ENCODE measurements at places on chromosomes 1 and 21.

GRCh38 chr1:168488138-168488537 lies 55.7 kb downstream of the XCL2 start:
- H3K36me3 ChIP-seq = no peaks in the 10 kb centered on the region
- no peak overlapping the region for H3K4me3 ChIP-seq
- no peak for DNase-seq
- H3K27ac ChIP-seq = no peak overlapping the region
- H3K4me1 ChIP-seq = peaks cover 26% of the 10 kb centered on the region
- no peaks in the 10 kb centered on the region for H3K27me3 ChIP-seq

DNA sequence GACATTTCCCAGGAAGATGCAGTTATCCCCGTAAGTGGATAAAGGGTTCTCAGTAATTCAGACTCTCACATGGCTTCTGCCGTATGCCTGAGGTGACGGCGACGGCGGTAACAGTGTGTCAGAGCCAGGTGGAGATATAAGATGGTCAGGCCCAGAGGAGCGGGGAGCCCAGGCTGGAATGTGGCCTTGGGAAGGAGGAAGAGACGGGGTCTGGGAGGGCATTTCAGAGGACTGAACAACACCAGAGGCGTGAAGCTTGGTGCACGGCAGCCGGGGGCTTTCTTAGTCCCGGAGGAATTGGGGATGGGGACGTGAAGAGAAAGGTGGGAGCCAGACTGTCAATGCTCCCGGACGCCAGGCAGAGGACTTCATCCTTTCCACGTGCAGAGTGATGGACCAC lies 1.0 kb downstream of the RER1 start:
- peak overlapping the region; percentile 79 for H3K27ac ChIP-seq
- H3K36me3 ChIP-seq = peaks cover 15% of the 10 kb centered on the region
- H3K4me3 ChIP-seq = peak overlapping the region; percentile 88
- no peak for DNase-seq
- H3K27me3 ChIP-seq = no peaks in the 10 kb centered on the region

GRCh38 chr1:156913809-156914387 lies 6.5 kb upstream of the LRRC71 start:
- peaks cover 22% of the 10 kb centered on the region for H3K27me3 ChIP-seq
- H3K36me3 ChIP-seq = no peaks in the 10 kb centered on the region
- no peak for DNase-seq
- H3K27ac ChIP-seq = no peak overlapping the region

- H3K27ac ChIP-seq = no peak overlapping the region
- no peaks in the 10 kb centered on the region for H3K27me3 ChIP-seq
- no peak for DNase-seq
- no peak overlapping the region for H3K4me3 ChIP-seq
These were observed 187.3 kb downstream of the SLC44A5 start for GRCh38 chr1:75423616-75424015.

GRCh38 chr1:1430114-1430982 lies 5.1 kb upstream of the VWA1 start:
- H3K27me3 ChIP-seq = peaks cover 27% of the 10 kb centered on the region
- no peaks in the 10 kb centered on the region for H3K36me3 ChIP-seq
- H3K4me1 ChIP-seq = peaks cover 13% of the 10 kb centered on the region

DNA sequence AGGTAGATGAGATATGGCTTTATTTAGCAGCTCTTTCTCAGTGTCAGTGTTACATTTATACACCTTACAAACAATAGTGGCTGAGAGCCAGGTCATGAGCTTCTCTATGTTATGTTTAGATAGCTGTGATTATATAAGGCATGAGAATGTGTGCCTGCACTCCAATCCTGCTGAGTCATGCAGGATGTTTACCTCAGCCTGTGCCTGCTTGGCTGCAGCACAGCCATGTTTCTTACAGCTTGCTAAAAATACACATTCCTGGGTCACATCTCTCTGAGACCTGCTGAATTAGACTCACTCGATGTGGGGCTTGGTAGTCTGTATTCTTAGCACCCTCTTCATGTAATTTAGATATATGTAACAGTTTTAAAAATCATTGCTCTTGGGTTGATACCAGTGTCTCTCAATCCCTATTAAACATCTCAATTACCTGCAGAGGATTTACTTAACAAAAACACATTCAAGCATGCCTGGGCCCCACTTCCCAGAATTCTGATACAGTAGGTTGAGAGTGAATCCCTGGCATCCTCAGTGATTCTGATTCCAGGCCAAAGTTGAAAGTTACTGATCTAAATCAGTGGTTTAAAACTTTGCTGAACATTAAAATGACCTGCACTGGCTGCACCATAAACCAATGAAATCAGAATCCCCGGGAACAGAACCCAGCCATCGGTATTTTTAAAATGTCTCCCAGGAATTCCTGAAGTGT lies 107.5 kb downstream of the GDAP2 start:
- peaks cover 11% of the 10 kb centered on the region for H3K27me3 ChIP-seq
- H3K4me1 ChIP-seq = no peaks in the 10 kb centered on the region
- no peaks in the 10 kb centered on the region for H3K36me3 ChIP-seq
- H3K27ac ChIP-seq = no peak overlapping the region

DNA sequence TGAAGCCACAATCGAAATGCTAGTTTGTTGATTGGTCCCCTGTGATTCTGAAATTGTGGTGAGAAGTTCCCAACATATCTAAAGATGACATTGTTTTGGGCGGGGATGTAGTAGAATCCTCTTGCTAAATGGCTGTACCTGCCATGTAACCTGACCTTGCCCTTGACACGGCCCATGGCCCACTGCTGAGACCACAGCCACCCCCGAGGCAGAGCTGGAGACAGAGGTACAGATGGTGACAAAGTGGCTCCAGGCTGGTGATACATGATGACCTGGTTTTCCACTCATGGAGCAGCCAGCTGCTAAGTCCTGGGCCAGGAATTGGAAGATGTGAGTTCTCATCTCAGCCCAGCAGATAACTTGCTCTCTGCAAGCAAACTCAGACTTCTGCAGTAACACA lies 226.5 kb downstream of the FOXD2 start:
- H3K27ac ChIP-seq = no peak overlapping the region
- H3K4me3 ChIP-seq = no peak overlapping the region
- H3K4me1 ChIP-seq = no peaks in the 10 kb centered on the region
- H3K36me3 ChIP-seq = no peaks in the 10 kb centered on the region
- DNase-seq = no peak
- H3K27me3 ChIP-seq = peaks cover 1% of the 10 kb centered on the region

GRCh38 chr1:159795534-159795933 lies 6.6 kb upstream of the FCRL6 start:
- no peak for DNase-seq
- no peak overlapping the region for H3K27ac ChIP-seq
- no peak overlapping the region for H3K4me3 ChIP-seq
- H3K36me3 ChIP-seq = no peaks in the 10 kb centered on the region
- H3K27me3 ChIP-seq = no peaks in the 10 kb centered on the region

DNA sequence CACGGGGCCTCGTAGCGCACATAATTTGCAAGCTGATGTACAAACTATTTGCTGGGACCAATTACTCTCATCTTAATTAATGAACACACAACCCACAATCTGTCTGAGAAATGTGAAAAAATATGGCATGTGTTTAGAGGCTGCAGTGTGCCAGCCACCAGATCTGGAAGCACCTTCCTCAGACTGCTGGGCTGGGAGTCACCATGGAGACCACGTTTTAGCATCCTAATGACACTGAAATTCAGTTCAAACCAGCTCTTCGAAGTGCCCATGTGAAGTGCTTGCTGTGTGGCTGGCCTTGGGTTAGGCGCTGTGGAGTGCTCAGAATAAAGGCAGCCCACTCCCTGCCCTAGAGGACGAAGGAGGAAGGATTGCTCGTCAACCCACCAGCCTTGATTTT lies 482.4 kb downstream of the OMA1 start:
- peaks cover 5% of the 10 kb centered on the region for H3K27me3 ChIP-seq
- no peak for DNase-seq
- H3K27ac ChIP-seq = no peak overlapping the region

DNA sequence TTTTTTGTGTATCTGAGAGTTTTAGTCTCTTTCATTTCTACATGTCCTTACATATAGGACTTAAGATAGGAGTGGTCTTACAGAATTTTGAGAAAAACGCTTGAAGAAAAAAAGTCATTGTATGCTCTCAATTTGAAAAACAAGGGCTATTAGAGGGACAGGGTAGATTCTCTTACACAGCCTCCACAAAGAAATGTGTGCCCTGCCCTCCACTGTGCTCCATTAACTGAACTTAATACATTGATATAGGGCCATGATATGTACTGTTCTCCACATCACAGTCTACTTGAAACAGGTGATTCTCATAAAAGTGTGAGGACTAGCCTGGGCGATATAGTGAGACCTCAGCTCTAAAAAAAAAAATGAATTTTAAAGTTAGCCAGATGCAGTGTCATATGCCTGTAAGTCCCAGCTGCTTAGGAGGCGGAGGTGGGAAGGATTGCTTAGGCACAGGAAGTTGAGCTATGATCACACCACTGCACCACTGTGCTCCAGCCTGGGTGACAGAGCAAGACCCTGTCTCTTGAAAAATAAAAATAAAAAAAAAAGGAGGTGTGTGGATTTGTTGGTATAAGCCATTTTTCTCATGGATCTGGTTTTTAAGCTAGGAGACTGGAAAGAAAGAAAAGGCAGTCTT lies 77.0 kb downstream of the HMCN1 start:
- no peak for DNase-seq
- no peaks in the 10 kb centered on the region for H3K36me3 ChIP-seq
- no peak overlapping the region for H3K4me3 ChIP-seq
- no peaks in the 10 kb centered on the region for H3K4me1 ChIP-seq
- H3K27me3 ChIP-seq = no peaks in the 10 kb centered on the region

DNA sequence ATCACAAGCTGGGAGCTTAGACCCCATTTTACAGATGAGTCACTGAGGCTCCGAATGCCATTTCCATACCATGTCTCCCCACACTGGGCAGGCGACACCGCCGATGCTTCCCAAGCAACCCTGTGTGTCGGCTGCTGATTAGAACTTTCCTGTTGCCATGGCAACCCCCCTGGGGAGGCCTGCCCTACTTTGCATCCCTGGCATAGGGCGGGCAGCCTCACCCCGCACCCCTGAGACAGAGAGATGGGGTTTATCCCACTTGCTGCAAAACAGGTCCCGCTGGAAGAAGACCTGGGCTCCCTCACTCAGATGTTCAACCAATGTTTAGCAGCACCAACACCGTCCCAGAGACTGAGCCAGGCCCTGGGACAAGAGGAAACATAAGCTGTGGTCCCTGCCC lies 81.5 kb downstream of the CAMK2N1 start:
- DNase-seq = no peak
- peaks cover 33% of the 10 kb centered on the region for H3K27me3 ChIP-seq
- H3K4me3 ChIP-seq = no peak overlapping the region
- H3K27ac ChIP-seq = no peak overlapping the region
- no peaks in the 10 kb centered on the region for H3K36me3 ChIP-seq

DNA sequence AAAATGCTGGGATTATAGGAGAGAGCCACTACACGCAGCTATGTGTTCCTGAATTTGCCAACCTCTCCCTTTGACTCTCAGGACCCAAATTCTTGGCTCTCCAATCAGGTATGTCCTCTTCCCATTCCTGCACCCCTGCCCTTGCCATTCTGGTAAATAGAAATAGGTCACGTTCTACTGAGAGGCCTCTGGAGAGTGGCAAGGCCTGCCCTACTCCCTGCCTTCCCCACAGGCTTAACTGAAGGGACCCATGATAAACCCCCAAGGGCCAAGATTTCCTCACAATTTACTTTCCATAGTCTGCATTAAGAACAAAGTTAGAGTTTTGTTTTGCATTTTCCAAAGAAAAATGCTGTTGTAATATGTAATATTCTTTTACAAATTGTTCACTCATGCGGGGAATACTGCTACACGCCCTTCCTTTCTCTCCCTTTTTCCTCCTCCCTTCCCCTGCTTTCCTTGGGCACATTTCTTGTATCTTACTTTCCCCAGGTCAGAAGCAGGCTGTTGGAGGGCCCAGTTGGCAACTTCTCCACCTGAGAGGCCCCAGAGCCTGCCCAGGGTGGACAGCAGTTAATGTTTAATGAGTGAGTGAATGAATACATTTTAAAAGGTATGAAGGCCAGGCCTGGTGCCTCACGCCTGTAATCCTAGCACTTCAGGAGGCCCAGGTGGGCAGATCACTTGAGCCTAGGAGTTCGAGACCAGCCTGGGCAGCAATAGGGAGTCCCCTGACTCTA lies 33.9 kb upstream of the PUM1 start:
- H3K27ac ChIP-seq = no peak overlapping the region
- no peaks in the 10 kb centered on the region for H3K4me1 ChIP-seq
- no peak overlapping the region for H3K4me3 ChIP-seq
- no peak for DNase-seq

DNA sequence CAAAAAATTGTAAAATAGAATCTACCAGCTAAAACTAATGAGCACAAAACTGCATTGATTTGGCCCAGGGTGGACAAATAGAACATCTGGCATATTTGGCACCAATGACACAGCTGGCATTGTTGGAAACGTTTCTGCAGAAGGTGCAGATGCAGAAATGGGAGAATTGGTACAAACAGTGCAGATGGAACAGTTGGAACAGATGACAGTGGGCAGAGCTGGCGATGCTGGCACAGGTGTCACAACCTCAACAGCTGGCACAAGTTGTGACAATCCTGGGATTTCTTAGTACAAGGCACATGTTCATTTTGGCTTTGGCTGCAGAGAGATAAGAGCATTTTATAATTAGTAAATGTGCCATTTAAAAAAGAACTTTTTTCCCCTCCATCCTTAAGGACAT lies 91.1 kb upstream of the ZBTB18 start:
- no peaks in the 10 kb centered on the region for H3K4me1 ChIP-seq
- no peak overlapping the region for H3K27ac ChIP-seq
- H3K4me3 ChIP-seq = no peak overlapping the region
- DNase-seq = no peak

DNA sequence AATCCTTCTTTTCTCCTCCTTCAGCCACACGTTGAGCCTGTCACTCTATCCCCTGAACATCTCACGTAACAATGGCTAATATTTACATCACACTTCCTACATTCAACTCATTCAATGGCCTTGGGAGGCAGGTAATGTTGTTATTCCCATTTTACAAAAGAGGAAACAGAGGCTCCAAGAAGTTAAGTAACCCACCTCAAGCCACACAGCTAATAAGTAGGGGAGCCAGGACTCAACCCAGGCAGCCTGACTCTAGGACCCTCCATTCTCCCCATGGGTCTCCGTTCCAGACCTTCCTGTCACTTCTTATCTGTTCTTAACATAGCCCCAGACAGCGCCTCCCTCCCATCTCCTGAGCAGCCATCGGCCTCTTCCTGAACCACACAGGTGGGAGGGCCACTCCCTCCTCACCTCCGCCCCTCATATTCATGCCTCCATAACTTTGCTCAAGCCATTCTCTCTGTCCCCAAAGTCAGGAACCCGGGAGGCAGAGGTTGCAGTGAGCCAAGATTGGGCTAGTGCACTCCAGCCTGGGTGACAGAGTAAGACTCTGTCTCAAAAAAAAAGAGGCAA lies 2.2 kb downstream of the PADI4 start:
- peaks cover 5% of the 10 kb centered on the region for H3K27me3 ChIP-seq
- no peak for DNase-seq
- H3K27ac ChIP-seq = peak overlapping the region; percentile 65
- H3K4me1 ChIP-seq = peaks cover 10% of the 10 kb centered on the region
- H3K4me3 ChIP-seq = no peak overlapping the region

DNA sequence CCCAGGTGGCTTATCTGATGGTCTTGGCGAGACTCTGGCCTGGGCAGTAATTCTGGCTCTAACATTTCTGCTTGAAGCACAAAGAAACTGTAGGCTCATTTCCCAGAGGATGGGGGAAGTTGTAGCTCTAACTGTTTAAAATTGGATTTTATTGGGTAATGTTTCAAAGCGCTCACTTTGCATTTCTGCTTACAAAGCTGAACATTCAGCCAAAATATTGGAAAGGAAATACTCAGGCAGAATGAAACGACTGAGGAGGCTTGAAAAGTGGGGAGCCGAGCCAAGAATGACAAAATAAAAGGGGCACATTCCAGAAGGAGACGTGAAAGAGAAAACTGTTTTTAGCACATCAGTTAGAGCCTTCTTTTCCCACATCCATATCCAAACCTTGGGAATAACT lies 202.6 kb downstream of the GRIK1 start:
- H3K27ac ChIP-seq = no peak overlapping the region
- H3K27me3 ChIP-seq = no peaks in the 10 kb centered on the region
- H3K4me1 ChIP-seq = no peaks in the 10 kb centered on the region
- H3K36me3 ChIP-seq = no peaks in the 10 kb centered on the region
- no peak overlapping the region for H3K4me3 ChIP-seq

All from activated naive CD4-positive, alpha-beta T cell treated with anti-CD3 and anti-CD28 coated beads for 36 hours (primary cell).